Thyroid gland (tissue), 4 donors: ENCODE measurements at places on chromosomes 11 and 22. TPM values are rescaled to one million over a fixed set of nuclear protein-coding genes. Genes with fewer than 3 reads are reported as not detected.

DNA sequence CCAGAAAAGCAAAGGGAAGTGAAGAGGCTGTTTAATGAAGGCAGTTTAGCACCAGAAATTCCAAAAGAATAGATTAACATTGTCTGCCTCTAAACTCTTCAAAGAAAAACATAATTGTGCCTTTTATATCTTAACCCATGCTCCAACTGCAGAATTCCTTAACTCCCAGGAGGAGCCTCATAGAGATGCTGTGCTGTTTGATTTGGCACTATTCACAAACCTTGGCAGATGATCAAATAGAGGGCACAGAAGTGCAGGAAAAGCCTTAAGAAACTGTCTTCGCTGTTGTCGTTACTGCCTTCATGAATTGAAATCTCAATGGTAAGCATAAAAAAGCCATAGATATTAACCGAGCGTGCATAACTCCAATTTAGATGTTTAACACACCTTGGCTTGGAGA, 124.1 kb upstream of the MPPED2 start:
- H3K36me3 ChIP-seq = no peaks in the 10 kb centered on the region
- H3K27me3 ChIP-seq = no peaks in the 10 kb centered on the region
- H3K4me1 ChIP-seq = peaks cover 4% of the 10 kb centered on the region
- no peak overlapping the region for H3K4me3 ChIP-seq
- H3K27ac ChIP-seq = no peak overlapping the region
- no peak for DNase-seq

DNA sequence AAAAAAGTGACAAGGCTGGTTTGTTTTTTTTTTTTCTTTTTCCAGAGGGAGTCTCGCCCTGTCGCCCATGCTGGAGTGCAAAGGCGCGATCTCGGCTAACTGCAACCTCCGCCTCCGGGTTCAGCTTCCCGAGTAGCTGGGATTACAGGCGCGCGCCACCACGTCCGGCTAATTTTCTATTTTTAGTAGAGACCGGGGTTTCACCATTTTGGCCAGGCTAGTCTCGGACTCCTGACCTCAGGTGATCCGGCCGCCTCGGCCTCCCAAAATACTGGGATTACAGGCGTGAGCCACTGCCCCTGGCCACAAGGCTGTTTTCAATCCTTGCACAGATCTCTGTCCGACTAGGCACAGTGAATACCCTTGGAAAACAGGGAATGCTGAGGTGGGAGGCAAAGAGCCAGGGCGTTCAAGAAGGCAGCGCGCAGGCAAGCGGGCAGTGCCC, 566 bp downstream of the ATP6V1E1 start:
- no peaks in the 10 kb centered on the region for H3K36me3 ChIP-seq
- H3K4me1 ChIP-seq = peaks cover 14% of the 10 kb centered on the region
- no peak for DNase-seq
- H3K27ac ChIP-seq = peak overlapping the region; percentile 86

DNA sequence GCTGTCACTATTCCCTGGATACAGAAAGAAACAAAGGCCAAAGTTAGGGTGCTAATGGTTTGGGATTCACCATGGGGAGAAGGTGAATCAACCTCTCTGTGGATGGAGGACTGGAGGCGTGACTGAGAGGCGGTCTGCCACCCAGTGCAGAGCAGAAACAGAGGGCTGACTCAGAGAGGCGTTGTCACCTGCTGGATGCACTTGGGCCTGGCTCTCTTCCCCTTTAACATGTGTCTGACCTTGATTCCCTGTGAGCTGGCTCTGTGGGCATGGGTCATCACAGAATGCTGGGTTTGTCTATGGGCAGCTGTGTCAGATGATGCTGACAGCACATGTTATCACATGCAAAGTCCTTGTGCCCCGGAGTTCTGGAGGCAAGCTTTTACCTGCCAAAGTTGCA, 75.9 kb downstream of the LDLRAD3 start:
- H3K4me1 ChIP-seq = no peaks in the 10 kb centered on the region
- H3K4me3 ChIP-seq = no peak overlapping the region
- H3K27me3 ChIP-seq = no peaks in the 10 kb centered on the region
- no peaks in the 10 kb centered on the region for H3K36me3 ChIP-seq
- no peak overlapping the region for H3K27ac ChIP-seq

- H3K36me3 ChIP-seq = no peaks in the 10 kb centered on the region
- no peak overlapping the region for H3K4me3 ChIP-seq
- H3K27me3 ChIP-seq = no peaks in the 10 kb centered on the region
- H3K27ac ChIP-seq = no peak overlapping the region
- DNase-seq = no peak
Measured at GRCh38 chr11:86592047-86592591, 80.3 kb downstream of the ME3 start.

- no peaks in the 10 kb centered on the region for H3K36me3 ChIP-seq
- DNase-seq = no peak
Measured at GRCh38 chr22:28873183-28873963, 10.0 kb upstream of the ZNRF3 start.

- no peaks in the 10 kb centered on the region for H3K27me3 ChIP-seq
- no peaks in the 10 kb centered on the region for H3K36me3 ChIP-seq
- H3K27ac ChIP-seq = no peak overlapping the region
- no peak overlapping the region for H3K4me3 ChIP-seq
- no peak for DNase-seq
Measured at GRCh38 chr11:78295991-78296930, 107.5 kb downstream of the USP35 start.

DNA sequence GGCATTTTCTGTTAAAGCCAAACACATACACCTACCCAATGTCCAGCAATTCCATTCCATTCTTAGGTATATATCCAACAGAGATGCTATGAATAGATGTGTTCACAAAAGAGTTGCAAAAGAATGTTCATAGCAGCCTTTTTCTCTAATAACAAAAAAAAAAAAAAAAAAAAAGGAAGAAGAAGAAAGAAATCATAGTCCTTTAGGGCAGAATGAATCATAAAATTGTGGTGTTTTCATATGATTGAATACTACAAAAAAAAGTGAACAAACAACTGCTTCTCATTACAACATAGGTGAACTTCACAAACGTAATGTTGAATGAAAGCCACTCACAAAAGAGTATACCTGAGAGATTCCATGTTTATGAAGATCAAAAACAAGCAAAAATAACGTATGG, 66.8 kb upstream of the GRK3 start:
- no peaks in the 10 kb centered on the region for H3K36me3 ChIP-seq
- H3K4me3 ChIP-seq = no peak overlapping the region
- DNase-seq = no peak
- H3K27me3 ChIP-seq = no peaks in the 10 kb centered on the region

- H3K27ac ChIP-seq = no peak overlapping the region
- H3K36me3 ChIP-seq = no peaks in the 10 kb centered on the region
- no peak overlapping the region for H3K4me3 ChIP-seq
Measured at GRCh38 chr11:75384438-75385080, 14.8 kb upstream of the RPS3 start.

Gene NPAS4
- total RNA-seq = not detected

Gene RAB3IL1
- total RNA-seq = 17.8 TPM

Gene RBM4
- 131 TPM for total RNA-seq

Gene RIMBP3B
- not detected for total RNA-seq

Gene ANO9
- 4.0 TPM for total RNA-seq

Gene KRTAP5-8
- total RNA-seq = not detected
